Inflammatory macrophage treated with lipopolysaccharide for 1 hour (primary cell): ENCODE measurements at places on chromosomes 11 and 22.
A peak's percentile ranks its signal among the peaks of the same experiment; 100 is the strongest.

- DNase-seq: no peak
Observed at GRCh38 chr11:66820381-66820780, 22.9 kb upstream of the RCE1 start.

DNA sequence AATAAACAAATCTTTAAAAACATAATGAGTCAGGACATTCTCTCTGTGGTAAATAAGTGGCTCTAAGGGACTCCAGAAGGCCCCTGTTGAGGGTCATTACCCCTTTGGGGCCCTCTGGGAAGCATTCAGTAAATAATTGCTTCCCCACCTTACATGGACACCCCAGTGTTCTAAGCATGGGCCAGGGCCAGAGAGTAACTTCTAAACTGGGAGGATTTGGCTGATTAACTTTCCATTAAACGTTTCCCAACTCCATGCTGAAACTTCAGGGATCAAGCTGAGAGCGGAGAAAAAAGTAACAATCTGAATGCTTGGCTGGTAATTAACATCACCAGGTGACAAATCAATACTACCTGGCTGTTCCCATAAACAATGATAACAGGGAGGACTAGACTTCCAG, 783.9 kb upstream of the LRRC4C start:
- no peak for DNase-seq

DNA sequence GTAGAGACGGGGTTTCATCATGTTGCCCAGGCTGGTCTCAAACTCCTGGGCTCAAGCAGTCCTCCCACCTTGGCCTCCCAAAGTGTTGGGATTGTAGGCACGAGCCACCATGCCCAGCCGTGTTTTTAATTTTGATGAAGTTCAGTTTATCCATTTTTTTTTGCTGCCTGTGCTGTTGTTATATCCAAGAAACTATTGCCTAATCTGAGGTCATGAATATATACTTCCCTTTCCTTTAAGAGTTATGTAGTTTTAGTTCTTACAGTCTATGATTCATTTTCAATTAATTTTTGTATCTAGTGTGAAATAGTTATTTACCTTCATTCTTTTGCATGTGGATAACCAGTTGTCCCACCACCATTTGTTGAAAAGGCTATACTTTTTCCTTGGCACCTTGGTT, 50.3 kb upstream of the SORL1-AS1 start:
- DNase-seq: peak; percentile 52

DNA sequence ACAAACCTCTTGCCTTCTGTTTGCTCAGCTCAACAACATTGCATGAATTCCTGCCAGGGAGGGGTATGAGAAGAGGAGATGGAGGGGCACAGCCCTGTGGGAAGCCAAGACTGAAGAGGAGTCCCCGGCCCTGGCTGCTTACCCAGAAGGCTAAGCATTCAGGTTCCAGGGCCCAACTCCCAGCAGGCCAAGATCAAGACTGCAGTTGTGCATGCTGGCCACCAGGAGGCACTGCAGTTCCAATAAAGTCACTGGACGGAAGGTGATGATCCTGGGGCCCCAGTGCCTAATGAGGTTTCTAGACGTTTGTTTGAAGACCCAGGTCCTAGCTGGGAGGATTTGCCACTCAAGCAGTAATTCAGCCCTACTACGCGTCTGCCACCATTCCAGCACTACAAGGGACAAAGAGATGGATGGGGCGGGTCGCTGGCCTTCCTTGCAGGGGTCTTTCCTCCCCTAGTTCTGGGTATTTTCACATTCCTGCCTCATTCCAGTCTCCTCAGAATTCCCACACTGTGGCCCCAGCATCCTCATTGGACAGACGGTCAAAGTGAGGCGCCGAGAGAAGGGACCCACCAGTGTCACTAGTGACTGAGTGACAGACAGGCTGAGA, 23.6 kb downstream of the ALX4 start:
- peak; percentile 30 for DNase-seq

GRCh38 chr11:132408877-132409276, 1038.5 kb downstream of the NTM start:
- DNase-seq: no peak

DNA sequence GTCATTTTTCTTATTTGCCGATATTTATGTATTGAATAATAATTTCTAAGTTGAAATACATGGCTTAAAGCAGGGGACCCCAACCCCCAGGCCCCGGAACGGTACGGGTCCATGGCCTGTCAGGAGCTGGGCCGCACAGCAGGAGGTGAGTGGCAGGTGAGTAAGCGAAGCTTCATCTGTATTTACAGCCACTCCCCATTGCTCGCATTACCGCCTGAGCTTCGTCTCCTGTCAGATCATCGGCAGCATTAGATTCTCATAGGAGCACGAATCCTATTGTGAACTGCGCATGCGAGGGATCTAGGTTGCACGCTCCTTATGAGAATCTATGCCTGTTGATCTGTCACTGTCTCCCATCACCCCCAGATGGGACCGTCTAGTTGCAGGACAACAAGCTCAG, 4.5 kb downstream of the ZMAT5 start:
- DNase-seq: no peak

DNA sequence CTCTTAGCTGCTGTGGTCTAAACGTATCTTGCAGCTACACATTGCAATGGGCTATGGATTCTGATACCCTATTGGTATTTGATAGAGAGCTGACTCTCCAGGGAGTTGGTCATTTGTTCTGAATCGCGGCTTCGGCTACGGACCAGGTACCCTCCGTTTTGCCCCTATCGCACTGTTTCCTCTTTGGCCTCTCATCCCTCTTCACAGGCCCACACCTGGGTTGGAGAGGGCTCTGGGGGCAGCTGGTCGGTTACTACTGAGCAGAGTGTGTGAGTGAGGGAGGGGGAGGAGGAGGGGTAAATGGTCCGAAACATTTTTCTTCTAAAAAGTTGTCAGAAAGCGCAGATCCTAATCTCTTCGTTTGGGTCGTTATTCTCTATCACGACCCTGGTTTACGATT, 48.8 kb upstream of the HSD17B12 start:
- DNase-seq: no peak

DNA sequence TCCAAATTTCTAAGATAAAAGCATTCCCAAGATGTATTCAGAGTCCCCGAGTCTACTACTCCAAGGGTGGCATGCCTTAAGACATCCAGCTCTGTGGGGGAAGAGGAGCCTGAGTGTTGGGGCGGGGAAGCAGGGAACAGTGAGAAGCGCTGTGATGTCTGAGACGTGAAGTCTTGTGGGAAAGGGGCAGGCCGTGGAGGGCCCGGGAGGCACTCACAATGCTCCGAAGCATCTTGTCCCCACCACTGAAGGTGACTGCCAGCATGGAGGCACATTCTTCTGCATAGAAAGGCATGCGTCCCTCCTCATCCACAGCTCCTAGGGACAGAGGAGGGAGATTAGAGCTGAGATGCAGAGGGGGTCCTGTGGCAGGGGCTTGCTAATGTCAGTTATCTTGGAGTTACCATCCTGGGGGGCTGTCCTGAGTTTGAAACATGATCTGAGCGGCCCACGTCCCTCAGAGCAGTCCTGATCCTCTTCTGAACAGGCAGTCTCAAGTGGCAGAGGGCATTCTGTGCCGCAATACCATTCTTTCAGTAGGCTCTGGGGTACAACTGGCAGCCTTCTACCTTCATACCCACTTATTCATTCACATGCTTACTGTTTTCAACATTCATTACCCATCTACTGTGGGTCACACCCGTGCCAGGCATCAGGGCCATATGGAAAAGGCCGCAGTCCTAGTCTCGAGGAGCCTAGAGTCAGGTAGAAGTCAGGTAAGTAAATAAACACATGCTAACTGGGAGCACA, 8.7 kb downstream of the PCSK7 start:
- no peak for DNase-seq

DNA sequence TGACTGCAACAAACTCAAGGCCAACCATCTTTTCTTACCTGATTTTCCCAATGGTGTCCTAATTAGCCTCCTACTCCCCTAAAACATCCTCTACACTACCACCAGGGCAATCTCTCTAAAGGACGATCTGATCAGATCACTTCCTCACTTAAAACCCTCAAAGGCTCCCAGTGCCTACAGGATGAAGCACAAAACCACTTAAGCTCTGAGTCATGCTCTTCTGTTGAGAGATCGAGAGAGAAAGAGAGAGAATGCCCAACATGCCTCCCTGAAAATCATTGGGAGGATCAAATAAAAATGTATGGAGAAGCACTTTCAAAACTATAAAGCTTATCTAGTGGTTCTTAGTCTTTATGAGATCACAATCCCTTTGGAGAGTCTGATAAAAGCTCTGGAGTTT, 171.1 kb downstream of the CADM1 start:
- no peak for DNase-seq

DNA sequence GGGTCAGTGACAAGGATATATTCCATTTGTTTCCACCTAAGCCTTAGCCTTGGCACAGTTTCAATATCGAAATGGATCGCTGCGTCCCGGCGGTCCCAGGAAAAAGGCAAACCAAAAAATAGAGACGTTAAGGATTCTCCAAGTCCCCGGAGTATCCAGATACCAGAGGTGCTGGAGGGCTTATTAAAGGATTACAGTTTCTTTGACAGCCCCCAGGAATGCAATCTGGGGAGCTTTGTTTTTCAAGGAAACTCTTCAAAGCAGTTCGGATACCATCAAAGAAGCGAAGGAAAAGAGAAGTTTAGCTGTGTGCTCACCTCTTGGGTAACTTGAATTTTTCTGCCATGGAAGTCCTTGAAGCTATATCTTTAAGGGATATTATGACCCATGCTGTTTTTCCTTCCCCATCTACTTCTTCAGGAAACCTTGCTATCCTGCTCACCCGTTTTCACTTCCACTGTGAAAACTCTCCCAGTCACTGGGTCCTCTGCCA, 600 bp upstream of the GPR83 start:
- DNase-seq: no peak

DNA sequence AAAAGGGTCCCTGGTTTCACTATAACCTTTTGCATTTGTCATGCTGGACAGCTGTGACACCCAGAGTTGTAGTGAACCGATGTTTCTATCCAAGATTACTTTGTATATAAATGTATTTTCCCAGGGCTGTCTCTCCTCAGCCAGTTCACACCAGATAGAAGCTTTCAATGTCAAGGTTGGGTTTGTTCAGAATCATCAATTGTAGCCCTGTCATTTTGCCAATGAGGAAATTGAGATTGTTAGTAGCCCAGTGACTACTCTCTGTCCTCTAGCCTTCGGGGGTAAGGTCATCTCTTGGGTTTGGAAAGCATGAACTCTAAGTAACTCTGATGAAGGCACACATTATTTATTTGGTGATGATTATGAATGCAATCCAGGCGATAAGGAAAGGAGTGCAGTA, 165.6 kb downstream of the DBX1 start:
- no peak for DNase-seq

DNA sequence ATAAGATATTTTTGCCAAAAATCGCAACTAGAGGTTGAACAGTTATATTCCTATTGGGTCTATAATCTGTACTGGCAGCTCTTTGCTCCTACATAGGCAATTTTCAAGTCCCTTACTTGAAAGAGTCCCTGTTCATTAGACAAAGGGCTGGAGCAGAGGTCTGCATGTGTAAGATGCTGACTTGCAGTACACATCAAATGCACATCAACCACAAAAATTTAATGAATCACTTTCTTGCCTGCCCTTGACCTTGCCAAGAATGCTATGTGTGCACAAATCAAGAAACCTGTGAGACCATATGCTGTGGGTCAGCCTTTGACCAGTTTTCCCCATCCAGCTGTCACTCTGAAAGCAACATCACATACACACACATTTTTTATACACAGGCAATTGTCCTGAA, 661.5 kb downstream of the LRRC4C start:
- DNase-seq: no peak

- DNase-seq: no peak
Observed at GRCh38 chr11:33899400-33900037, 7.6 kb upstream of the LMO2 start.
